ENCODE measurements at places on chromosomes 3 and 15.

- DNase-seq: no peak
These were observed 37.8 kb downstream of the EOMES start for GRCh38 chr3:27684302-27684701.

DNA sequence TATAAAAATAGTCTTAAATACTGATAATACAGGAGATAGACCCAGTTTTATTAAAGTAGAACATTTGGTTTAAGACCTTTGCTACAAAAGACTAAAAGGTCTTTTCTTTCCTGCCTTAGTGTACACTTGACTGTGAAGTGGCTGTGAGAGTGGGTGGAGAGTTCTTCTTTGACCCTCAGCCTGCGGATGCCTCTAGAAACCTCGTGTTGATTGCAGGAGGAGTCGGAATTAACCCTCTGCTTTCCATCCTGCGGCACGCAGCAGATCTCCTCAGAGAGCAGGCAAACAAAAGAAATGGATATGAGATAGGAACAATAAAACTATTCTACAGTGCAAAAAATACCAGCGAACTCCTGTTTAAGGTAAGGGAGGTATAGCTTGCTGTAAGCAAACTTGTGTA lies 36.5 kb downstream of the OXNAD1 start:
- DNase-seq: no peak

- DNase-seq: no peak
These were observed 16.0 kb downstream of the SLC51A start for GRCh38 chr3:196232154-196232881.

DNA sequence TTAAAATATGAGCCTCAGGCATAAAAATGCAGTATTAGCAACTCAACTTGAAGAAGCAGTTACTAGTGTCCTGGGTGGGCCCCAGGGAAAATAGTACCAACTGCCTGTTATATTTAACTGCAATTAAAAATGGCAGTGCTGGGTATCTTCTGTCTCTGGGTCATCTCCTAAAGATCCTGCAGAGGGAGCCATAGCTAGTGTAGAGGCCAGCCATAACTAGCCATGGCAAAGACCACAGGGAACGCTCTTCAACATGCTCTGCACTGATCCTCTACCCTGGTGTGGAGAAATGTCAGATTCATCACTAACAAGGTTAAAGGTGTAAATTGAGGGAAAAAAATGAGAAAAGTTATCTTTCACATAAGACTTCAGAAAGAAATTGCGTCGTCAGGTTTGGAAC lies 181.3 kb downstream of the SNRPN start:
- DNase-seq: no peak

DNA sequence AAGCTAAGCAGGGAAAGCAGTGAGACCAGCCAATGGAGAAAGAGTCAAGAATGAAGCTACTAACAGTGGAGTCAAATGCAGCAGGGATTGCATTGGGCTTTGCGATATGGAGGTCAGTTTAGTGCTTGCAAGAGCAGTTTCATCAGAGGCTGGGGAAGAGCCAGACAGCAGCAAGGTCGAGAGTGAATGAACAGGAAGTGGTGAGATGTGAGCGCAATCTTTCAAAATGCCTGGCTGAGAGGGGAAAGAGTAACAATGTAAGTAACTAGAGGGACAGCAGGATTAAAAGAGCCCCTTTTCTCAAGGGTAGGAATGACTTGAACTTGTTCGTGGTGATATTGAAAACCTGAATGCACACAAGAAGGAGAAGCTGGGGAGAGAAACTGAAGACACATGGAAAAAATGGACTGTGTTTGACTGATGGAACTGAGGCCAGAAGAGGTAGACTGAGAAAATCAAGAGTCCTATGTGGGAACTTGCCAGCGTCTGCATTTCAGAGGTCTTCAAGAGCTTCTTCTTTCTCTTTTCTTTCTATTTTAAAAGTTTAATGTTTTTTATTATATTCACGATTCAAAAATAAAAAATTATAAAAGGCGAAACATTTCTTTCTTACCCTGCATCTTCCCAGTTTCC lies 30.6 kb upstream of the GPR160 start:
- peak; percentile 28 for DNase-seq

GRCh38 chr15:68966996-68967395 lies 36.7 kb downstream of the SPESP1 start:
- no peak for DNase-seq

DNA sequence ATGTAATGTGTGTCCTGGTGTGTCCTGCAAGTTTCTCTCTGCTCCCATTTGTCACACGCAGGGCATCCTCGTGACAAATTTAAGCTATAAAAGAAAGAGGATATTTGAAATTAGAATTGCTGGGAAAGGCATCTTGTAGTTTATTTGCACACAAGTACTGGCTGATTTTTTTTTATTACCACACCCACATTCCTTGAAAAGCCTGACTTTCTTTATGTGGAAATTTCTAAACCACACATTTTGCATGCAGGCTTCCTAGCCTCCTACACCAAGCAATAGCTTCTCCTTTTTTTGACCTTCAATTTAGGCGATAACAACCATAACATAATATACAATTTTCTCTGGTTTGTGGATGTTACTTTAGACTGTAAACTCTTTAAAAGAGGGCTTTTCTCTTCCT lies 126.1 kb downstream of the SERPINI1 start:
- no peak for DNase-seq

DNA sequence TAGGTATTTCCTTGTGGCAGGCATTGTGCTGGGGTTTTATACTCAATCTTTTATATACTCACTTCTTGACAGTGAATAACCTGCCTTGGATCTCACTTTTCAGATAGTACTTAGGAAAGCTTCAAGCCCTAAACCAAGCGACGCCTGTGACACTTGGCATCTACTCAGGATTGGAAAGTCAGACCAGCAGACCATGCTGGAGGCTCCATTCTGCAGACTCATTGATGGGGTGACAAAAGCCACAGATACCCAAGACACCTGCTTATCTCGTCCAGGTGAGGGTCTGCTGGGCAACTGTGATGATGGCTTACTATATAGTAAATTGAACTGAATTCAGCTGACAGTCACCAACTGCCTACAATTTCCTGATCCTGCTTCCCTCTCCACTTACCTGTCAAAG lies 79.4 kb upstream of the MRPS22 start:
- no peak for DNase-seq

- DNase-seq: no peak
These were observed 10.0 kb upstream of the PLXNA1 start for GRCh38 chr3:126972866-126973265.

DNA sequence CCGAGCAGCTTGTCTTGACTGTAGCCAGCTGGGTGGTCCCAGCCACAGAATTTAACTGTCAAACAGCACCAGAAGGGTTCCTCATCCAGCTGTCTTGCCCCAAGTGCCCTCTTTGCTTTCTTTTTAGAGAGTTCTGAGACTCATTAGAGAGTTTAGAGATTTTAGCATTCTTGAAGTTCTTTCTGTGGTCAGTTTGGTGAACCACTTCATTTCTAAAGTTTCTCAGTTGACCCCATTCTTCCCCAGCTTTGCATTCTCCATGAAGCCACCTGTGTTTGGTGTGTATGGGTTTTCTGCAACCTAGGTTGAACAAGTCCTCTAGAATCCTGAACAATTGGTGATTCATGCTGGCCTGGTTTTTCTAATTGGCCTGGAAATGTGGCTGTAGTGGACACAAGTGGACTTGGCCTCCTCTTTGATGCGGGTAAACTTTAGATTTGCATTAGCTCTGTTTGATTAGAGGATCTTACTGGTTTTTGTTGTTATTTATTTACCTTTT lies 33.7 kb downstream of the FLNB start:
- DNase-seq: no peak

- DNase-seq: no peak
These were observed 22.2 kb downstream of the CP start for GRCh38 chr3:149199474-149199873.

GRCh38 chr3:127749787-127750225 lies 72.5 kb downstream of the MGLL start:
- no peak for DNase-seq

GRCh38 chr3:141482245-141482922 lies 4.4 kb upstream of the RASA2 start:
- no peak for DNase-seq

GRCh38 chr3:48989126-48989795 lies 780 bp upstream of the P4HTM start:
- DNase-seq: no peak

- no peak for DNase-seq
These were observed 17.3 kb downstream of the ZNF148 start for GRCh38 chr3:125357837-125358236.

GRCh38 chr15:67127331-67127664 lies 61.9 kb downstream of the SMAD3 start:
- no peak for DNase-seq

DNA sequence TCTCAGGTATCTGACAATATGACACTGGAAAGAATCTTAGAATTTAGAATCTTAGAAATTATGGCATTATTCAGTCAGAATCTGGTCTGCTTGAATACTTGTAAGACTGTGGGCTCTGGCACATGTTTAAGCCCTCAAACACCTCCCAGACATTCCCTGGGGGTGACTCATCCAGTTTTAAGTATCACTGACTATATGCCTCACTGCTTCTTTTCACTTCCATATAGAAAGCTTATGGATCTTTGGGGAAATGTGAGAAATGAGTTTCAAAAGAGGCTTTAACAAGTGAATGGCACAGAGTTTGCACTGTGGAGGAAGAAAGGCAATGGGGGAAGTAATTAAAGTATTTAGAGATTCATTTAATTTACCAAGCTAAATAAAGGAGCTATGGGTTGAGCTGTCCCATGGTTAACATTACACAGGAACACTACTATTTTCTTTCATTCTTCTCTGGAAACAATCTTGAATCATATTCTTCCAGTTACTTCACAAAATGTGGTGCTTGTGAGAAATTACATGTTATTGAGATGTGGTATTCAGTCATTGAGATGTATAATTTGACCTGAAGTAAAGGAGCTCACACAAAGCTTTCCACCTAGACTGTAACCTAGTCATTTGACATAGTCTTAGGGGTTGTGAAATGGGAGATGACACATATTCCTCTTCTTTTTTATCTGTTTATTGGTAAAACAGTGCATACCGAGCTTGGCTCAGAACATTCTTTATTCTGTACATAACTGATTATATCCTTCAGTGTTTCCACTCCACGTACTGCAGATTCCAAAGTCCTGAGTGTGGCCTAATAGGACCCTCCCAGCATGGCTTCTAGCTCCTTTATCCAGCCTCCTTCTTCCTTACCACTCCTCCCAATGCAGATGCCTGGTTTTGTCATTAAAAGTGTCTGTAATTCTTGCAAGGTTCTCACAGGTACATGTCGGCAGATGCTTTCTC lies 544.6 kb upstream of the NECTIN3 start:
- no peak for DNase-seq

GRCh38 chr3:71063773-71064290 lies 519.7 kb downstream of the FOXP1 start:
- DNase-seq: peak; percentile 24

- DNase-seq: no peak
These were observed 195.4 kb downstream of the KLF13 start for GRCh38 chr15:31522028-31522427.

GRCh38 chr3:81173514-81173913 lies 587.9 kb downstream of the GBE1 start:
- DNase-seq: no peak

- DNase-seq: no peak
These were observed 167.4 kb downstream of the GAP43 start for GRCh38 chr3:115790759-115791158.

GRCh38 chr15:69325456-69325971 lies 26.8 kb downstream of the PAQR5 start:
- no peak for DNase-seq

GRCh38 chr3:106913966-106914365 lies 463.3 kb upstream of the CCDC54 start:
- DNase-seq: no peak

- no peak for DNase-seq
These were observed 43.2 kb upstream of the ADCY5 start for GRCh38 chr3:123491966-123492587.

GRCh38 chr3:42970557-42970956 lies 8.6 kb upstream of the GASK1A start:
- DNase-seq: no peak

DNA sequence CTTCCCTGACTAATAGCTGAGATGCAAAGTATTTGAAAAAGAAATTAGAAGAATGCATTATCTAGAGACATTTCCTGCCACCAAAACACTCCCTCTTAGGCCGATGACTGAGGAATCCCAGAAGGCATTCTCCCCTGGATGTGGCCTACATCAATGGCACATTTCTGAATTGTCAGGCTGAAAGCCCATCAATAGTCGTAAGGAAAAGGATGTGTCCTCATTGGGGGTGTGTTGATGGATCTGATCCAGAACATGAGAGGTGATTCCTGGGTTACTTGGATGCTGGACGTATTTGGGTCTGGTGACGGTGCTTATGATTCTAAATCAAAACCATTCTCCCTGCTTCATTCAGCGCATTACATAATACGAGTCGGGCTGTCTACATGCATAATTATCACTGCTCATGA lies 216.9 kb upstream of the CDIN1 start:
- no peak for DNase-seq

DNA sequence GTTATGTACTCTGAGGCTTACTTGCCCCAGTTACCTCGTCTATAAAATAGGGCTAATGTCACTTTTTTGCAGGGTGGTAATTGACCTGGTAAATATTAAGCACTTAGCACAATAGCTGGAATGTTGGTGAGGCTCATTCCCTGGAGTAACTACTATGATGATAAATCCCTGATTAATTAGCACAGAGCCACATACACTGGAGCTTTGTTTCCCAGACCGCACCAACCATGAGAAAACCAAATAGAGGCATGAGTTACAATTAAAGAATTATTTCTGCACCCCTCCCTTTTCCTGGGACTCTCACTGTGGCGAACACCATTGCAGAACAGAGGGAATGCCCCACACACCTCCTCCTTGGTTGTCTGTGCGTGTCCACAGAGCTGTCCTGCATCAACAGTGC lies 76.6 kb upstream of the CPOX start:
- DNase-seq: no peak

DNA sequence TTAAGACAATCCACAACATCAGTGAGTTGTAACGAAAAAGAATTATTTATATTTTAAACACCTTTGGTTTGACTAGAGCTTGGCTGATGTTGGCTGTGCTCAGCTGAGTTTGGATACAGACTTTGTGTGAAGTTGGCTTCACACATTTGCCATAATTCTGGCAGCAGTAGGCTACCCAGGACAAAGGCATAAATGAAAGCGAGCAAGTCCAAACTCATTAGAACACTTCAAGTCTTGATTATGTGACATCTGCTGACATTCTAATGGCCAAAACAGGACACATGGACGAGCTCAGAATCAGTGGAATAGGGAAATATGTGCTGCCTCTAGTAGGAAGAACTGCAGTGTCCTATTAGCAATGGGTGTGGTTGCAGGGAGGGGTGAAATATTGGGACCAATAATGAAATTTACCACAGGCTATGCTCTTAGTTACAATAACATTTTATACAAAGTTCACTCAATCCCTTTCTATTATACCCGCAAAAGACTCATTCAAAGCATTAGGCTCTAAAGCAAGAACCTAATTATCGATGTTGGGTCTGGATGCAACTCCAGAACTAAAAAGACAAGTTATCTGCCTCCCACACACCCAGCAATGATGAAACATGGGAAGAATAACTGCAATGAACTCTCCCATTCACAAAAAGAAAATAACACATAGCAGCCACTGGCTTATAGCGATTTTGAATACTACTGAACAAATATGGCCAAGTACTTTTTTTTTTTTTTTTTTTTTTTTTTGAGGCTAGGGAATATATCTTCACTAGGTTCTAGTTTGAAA lies 493.9 kb upstream of the RASGRP1 start:
- DNase-seq: no peak

Data from CD4-positive, alpha-beta T cell treated with Interleukin-1 beta for 1 hour (primary cell).